A549 treated with AZD2906 at 1 μM for 4 hours (cell line): ENCODE measurements at places on chromosomes 7 and 10. TPM values are rescaled to one million over a fixed set of nuclear protein-coding genes. Genes with fewer than 3 reads are reported as not detected.

Gene FAM25G
- 0.73 to 1.2 TPM (median 0.90 TPM) in 4 of 5 replicates, not detected in the other for total RNA-seq

Gene SEMA3C
- 46.8 to 78.3 TPM (median 66.1 TPM) in 5 replicates for total RNA-seq

Gene SYT15
- total RNA-seq: 1.9 to 3.0 TPM (median 2.1 TPM) in 5 replicates

Gene BAG3
- total RNA-seq: 213 to 268 TPM (median 267 TPM) in 5 replicates

Gene ARHGEF35
- 0.46 to 0.73 TPM (median 0.55 TPM) in 5 replicates for total RNA-seq

Gene RBAK
- total RNA-seq: 5.0 to 7.1 TPM (median 5.5 TPM) in 5 replicates

Gene HOXA10
- total RNA-seq: 6.2 to 7.0 TPM (median 6.7 TPM) in 5 replicates

Gene OR2A12
- not detected in 5 replicates for total RNA-seq

Gene PDLIM1
- total RNA-seq: 259 to 293 TPM (median 284 TPM) in 5 replicates

Gene C10orf62
- total RNA-seq: 0.08 to 0.17 TPM (median 0.09 TPM) in 5 replicates

Gene TRPV5
- total RNA-seq: not detected in 5 replicates

Gene FAM25A
- total RNA-seq: not detected in 5 replicates

Gene GJD4
- total RNA-seq: not detected in 5 replicates

Gene PIK3AP1
- 0.55 to 0.90 TPM (median 0.58 TPM) in 5 replicates for total RNA-seq

Gene PRSS37
- not detected in 5 replicates for total RNA-seq

Gene ELOVL3
- total RNA-seq: 0.21 to 0.39 TPM (median 0.25 TPM) in 5 replicates

Gene GCK
- total RNA-seq: 0.05 TPM in 1 of 5 replicates, not detected in the others

Gene ITIH5
- total RNA-seq: 0.05 to 0.09 TPM (median 0.06 TPM) in 5 replicates

Gene LRRC18
- not detected in 5 replicates for total RNA-seq
